Effector memory CD4-positive, alpha-beta T cell (primary cell): ENCODE measurements at places on chromosomes 5 and 9.

GRCh38 chr5:76943006-76943405, 9.8 kb upstream of the CRHBP start:
- DNase-seq = no peak

GRCh38 chr9:113645227-113645977, 181.9 kb downstream of the RGS3 start:
- no peak for DNase-seq

DNA sequence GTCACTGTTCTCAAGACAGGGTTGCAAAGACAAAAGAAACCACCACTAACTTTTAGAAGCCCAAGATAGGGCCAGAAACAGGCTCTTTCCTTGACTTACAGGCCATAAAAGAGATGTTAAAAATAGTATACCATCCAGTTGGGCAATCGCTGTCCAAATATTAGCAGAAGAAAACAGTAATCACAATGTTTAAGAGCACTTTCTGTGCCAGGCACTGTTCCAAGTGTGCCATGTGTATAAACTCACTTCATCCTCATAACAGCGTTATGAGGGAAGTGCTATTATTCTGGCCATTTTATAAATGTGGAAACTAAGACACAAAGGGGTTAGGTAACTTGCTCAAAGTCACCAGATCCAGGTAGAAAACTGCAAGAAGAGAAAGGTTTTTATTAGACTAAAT, 111.7 kb downstream of the KCNN2 start:
- no peak for DNase-seq

DNA sequence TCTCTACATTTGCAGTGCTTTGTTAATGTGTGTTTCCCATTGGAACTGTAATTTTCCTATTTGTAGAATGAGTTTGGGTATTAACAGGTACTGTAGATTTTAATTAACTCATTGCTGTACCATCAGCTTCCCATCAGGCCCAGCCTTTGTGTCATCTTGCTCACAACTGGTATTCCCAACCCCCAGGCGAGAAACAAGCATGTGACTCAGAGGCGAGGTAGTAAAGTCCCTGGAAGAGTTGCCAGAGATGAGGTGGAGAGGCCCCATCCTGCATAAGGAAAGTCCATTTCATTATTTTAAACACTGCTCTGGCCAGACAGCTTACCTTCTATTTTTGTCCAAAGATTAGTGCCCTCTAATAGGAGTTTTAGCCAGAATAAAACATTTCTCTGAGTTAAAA, 29.9 kb downstream of the ADCY2 start:
- no peak for DNase-seq

- DNase-seq = no peak
Measured at GRCh38 chr5:68154119-68154857, 61.3 kb upstream of the PIK3R1 start.

DNA sequence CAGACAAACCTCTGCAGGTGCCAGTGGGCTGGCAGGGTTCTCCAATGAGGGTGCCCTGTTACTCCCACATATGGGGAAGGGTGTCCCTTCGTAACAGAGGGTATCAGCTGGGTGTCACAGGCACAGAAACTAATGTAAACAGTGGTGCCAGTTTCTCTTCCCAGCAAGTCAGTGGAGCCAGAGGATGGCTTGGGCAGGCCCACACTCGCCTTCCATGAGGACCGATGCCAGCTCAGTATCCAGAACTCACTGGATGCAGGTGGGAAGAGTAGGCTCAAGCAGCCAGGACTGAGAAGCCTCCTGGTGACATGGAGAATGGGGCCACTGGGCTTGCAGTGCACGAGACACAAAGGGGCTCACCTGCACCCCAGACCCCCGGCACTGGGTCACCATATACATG, 30.4 kb downstream of the FSTL4 start:
- no peak for DNase-seq

GRCh38 chr9:91795598-91796241, 154.3 kb downstream of the ROR2 start:
- no peak for DNase-seq

GRCh38 chr5:158392753-158393152, 533.8 kb upstream of the CLINT1 start:
- no peak for DNase-seq

- DNase-seq = no peak
Measured at GRCh38 chr9:77710316-77710715, 62.2 kb upstream of the GNA14 start.

GRCh38 chr9:37639109-37639762, 11.5 kb upstream of the FRMPD1 start:
- DNase-seq = no peak

DNA sequence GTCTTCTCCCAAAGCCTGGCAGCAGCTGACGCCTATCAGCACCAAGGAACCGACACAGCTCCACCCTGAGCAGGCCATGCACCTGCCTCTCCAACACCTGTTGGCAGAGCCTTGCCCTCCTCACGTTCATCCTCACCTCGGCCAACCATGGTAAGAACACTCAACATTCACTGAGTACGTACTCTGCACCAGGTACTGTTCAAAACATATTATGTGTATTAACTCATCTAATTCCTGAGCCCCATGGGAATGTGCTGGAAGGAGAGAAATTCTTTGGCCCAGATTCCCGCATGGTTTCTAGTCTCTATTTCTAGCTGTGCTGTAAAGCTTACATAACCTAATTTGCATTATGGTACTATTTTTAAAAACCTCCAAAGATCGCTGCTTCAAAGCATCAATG, 86.1 kb downstream of the GPR21 start:
- DNase-seq = no peak

- peak; percentile 23 for DNase-seq
Measured at GRCh38 chr5:36739751-36740221, 133.4 kb downstream of the SLC1A3 start.

GRCh38 chr9:89122949-89123348, 55.7 kb downstream of the SHC3 start:
- no peak for DNase-seq

DNA sequence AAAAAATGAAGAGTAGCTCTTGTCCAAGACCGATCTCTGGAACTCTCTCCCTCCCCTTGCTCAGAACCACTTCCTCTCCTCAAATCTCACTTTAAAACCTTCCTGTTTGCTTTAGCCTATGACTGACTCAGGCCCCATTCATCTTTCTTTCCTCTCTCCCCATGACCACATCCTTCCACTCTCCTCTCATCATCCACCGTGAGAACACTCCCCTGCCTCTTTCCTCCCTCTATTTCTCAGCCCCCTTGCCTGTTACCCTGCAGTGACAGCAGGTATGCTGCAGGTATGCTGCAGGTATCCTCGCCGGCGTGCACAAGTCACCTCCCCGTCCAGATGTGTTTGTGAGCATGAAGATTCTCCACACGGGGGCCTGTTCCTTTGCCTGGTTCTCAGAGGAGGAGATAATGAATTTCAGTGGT, 505.3 kb downstream of the CCDC171 start:
- DNase-seq = no peak

- DNase-seq = no peak
Measured at GRCh38 chr9:6212722-6213375, 2.8 kb upstream of the IL33 start.

DNA sequence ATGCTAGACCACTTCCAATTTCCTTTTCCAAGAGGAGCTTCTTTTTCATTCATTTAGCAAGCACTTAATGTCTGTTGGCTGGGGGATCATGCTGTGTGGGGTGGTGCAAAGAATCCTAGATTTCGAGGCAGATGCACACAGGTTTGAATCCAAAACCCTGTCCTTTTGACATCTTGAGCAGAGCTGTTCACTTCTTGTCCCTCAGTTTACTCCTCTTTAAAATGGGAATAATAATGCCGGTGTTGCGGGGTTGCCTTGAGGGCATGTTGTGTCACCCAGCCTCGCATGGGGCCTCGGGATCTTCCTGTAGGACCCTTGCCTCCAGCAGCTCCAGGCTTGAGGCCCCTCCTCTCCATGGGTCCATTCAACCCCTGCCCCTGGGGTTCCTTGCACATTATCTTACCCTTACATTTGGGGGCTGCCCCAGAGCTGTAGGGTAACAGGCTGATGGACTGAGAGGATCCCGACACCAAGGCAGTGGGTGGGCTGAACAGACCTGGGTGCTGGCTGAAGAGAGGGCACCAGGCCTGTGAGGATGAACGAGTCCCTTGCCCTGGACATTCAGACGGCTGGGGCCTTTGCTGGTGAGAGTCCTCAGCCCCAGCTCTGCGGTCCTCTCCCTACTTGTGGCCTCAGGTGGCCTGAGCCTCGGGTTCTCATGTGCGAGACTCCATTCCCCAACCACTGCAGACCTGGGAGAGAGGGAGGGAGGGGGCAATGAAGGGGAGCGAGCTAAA, 145.8 kb downstream of the BARX1 start:
- no peak for DNase-seq

DNA sequence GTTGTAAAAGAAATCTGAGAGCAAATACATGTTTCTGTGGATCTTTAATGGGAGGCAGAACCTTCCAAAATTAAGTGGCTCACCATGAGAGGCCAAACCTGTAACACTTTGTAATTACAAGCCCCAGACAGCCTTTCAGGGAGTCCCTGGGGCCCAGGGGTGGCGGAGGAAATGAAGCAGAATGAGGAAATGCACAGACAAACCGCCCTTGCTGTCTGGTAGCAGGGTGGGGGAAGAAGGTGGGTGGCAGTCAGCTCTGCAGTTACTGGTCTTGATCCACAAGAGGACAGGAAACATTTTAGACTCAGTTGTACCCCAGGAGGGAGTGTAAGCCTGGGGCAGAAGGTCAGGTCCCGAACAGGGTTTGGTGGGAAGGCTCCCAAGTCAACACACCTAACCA, 6.5 kb downstream of the ARL14EPL start:
- no peak for DNase-seq

DNA sequence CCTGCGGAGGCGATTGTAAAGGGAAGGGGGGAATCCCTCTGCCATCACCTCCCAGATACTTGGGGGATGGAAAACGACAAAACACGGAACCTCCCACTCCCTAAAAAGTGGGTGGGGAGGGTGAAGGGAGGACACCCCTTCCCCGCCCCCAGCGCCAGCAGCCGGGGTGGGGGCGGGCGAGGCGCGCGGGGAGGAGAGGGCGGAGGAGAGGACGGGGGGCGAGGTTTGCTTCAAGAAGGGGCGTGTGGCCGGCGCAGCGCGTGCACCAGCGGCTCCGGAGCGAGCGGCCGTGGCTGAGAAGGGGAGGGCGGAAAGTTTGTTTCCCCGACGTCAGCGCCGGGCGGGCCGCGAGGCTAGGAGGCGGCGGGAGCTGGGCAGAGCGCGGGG, at the start of gene PRRX2:
TSS of gene PRRX2 (plus strand) at position 259 of the 387 bp plus-strand sequence. CDS start 221 bp downstream, outside the sequence.
- no peak for DNase-seq

DNA sequence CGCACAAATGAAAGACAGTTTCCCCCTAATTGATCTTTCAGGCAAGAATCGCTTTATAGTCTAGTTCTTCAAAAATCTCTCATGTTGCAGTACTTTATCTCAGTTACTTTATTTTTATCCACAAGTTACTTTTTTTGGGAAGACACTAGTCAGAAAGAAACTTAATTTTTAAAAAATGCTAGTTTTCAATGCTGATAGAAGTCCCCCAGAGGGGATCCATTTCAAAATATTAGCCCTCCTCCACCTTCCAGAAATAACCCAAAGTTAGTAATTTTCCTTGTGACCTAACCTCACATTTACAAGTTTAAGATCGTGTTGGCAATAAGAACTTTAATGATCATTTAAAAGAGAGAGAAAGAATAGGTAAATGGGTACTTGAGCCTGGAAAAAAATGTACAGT, 11.0 kb downstream of the C1QTNF3 start:
- no peak for DNase-seq

- DNase-seq = no peak
Measured at GRCh38 chr5:151463137-151464029, 16.0 kb downstream of the SLC36A1 start.

- DNase-seq = no peak
Measured at GRCh38 chr9:108396193-108396592, 459.6 kb downstream of the ACTL7B start.

GRCh38 chr9:111076519-111076918, 38.2 kb upstream of the LPAR1 start:
- DNase-seq = no peak

- DNase-seq = no peak
Measured at GRCh38 chr5:138637256-138637655, 62.1 kb upstream of the HSPA9 start.

DNA sequence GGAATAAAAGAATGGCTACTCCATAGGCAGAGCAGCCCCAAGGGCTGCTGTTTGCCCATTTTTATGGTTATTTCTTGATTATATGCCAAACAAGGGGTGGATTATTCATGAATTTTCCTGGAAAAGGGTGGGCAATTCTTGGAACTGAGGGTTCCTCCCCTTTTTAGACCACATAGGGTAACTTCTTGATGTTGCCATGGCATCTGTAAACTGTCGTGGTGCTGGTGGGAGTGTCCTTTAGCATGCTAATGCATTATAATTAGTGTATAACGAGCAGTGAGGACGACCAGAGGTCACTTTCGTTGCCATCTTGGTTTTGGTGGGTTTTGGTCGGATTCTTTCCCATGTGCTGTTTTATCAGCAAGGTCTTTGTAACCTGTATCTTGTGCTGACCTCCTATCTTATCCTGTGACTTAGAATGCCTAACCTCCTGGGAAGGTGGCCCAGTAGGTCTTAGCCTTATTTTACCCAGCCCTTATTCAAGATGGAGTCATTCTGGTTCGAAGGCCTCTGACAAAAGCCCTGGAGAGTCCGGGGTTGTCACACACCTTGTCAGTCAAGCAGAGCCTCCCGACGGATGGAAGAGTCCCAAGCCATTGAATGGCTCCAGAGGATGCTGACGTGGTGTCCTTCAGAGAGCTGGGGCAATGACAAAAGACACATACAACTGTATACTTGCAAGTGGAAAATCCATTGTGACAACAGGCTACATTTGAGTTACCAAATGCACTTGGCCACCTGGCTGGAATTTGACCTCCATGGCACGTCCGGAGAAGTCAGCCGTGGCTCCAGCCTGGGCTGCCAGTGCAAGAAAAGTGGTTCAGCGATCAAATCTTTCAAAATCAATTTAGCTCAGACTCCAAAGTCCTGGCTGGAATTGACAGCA, 67.1 kb upstream of the CLINT1 start:
- no peak for DNase-seq

GRCh38 chr9:94693485-94694204, 32.9 kb upstream of the AOPEP start:
- DNase-seq = no peak

GRCh38 chr9:95478335-95478734, 38.4 kb downstream of the PTCH1 start:
- no peak for DNase-seq

- no peak for DNase-seq
Measured at GRCh38 chr5:179253730-179254129, 91.5 kb downstream of the ADAMTS2 start.

DNA sequence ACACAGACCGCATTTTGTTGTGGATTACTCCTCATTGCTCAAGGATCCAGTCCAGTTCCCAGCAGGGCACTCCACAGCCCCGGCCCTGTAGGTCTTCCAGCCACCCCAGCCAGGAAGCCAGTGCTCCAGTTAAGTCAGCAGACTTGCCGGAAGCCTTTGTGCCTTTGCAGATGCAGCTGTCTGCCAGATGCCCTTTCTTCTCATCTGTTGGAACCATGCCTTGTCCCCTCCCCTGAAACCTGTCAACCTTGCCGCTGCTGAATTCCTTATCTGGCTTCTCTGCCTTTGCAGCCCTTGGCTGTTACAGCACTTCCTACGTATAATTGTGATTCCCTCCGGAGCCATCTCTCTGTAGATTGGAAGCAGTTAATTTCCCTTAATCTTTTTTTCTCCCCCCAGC, 28.4 kb downstream of the PSAT1 start:
- no peak for DNase-seq
